ENCODE measurements at places on chromosomes 6 and 20.

DNA sequence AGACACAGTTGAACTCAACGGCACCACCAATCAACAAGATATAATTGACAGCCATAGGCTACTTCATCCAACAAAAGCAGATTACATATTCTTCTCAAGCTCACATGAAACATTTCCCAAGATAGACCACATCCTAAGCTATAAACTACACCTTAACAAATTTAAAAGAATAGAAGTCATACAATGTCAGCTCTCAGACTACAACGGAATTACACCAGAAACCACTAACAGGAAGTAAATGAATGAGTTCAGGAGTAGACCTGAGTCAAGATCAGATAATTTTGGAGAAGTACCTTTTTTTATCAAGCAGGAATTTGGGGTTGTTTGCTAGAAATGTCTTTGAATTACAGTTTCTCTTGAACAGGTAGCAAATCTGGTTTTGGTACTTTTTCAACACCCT lies 237.8 kb downstream of the TBX18 start:
- DNase-seq: no peak

- no peak for DNase-seq
Measured at GRCh38 chr6:31407699-31408098, 4.3 kb downstream of the MICA start.

- DNase-seq: no peak
Measured at GRCh38 chr6:35202066-35202546, 11.7 kb upstream of the SCUBE3 start.

DNA sequence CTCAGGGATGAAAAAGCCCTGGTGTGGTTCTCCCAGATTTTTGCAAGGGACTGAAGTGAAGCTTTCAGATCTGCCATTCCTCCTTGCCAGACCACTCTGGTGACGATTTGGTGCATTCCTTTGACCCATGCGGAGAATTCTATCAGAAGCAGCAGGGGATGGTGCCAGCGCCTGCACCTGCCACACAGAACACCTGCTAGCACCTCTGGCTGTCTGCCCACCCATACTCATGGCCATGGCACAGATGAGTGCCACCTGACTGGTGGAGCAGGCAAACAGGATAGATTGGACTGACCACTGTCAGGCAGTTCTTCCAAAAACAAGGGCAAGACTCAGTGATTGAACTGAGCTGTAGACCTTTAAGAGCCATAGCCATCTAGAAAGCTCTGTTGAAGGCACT lies 107.1 kb downstream of the CDYL start:
- DNase-seq: no peak

- DNase-seq: no peak
Measured at GRCh38 chr20:62433658-62434497, 6.5 kb upstream of the RBBP8NL start.

DNA sequence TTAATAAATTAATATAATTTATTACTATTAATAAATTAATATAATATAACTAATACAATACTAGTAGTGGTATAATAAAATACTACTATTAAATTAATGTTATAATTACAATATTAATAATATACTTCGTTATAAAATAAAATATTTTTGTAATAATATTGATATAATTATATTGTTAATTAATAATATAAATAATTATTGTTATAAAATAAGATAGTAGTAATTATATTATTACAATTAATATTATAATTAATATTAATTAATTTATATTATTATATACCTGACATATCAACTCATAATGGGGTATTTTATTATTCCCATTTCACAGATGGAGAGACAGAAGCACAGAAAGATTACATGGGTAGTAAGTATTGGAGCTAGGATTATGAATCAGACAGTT lies 8.9 kb downstream of the BEND6 start:
- DNase-seq: no peak

- peak; percentile 6 for DNase-seq
Measured at GRCh38 chr6:148146717-148147462, 195.7 kb upstream of the SASH1 start.

- DNase-seq: no peak
Measured at GRCh38 chr6:137941995-137942394, 74.9 kb downstream of the TNFAIP3 start.

DNA sequence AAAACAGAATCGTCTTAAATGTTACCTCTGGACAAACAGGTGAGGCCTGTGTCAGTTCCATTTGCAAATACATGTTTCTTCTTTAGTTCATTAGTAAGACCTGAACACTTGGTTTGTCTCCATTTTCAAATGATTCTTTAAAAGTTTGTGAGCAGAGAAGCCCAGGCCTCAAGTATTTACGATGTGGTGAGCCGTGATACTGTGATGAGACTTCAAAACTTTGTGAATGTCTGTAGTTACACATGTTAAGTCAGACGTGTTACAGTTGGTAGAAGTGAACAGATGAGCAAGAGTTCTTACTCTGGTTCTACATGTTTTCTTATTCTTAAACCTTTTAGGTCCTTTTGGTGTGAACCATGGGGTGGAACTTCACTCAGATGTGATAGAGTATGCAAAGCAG lies 8.5 kb downstream of the PCMTD2 start:
- no peak for DNase-seq
